ENCODE measurements at places on chromosomes 2 and 18.

- no peak for DNase-seq
Observed at GRCh38 chr2:57543211-57543610, 503.4 kb upstream of the VRK2 start.

DNA sequence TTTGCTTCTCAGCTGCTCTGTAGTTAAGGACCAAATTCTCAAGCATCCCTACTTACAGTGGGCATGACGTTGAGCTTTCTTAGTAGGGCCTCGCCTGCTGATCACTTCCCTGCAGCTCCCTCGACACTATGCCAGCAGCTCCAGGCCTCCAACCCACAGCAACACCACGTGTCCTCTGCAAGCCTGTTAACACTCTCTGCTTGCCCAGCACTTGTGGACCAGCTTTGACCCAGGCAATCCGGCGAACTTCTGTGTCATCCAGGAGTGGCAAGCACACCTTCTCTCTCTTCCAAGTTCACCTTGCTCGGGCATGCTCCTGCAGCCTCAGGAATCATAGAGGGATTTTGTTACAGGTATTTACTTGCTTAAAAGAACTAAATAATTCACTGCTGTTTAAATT is 138.6 kb upstream of the FHL2 start:
- DNase-seq, result no peak

DNA sequence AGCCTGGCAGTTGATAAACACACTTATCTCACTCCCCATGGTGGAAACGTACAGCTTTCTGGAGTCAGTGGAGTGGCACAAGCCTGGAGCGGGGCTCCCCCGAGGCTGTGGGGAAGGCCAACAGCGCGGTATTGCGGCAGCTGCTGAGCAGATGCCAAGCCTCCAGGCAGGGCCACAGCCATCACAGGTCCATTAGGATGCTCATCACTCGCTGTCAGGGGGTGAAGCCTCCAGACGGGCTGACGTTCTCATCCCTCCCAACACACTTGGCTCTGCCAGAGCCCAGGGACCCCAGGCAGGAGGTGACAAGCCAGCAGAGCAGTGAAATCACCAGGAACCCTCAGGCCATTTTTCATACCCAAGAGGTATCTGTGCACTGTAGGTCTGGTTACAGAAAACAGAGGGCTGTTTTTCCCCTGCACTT is 529.2 kb upstream of the KLHL29 start:
- DNase-seq, result no peak

GRCh38 chr2:11716689-11717321 is 29.6 kb upstream of the LPIN1 start:
- no peak for DNase-seq

- no peak for DNase-seq
Observed at GRCh38 chr18:48693625-48694262, 154.9 kb downstream of the CTIF start.

DNA sequence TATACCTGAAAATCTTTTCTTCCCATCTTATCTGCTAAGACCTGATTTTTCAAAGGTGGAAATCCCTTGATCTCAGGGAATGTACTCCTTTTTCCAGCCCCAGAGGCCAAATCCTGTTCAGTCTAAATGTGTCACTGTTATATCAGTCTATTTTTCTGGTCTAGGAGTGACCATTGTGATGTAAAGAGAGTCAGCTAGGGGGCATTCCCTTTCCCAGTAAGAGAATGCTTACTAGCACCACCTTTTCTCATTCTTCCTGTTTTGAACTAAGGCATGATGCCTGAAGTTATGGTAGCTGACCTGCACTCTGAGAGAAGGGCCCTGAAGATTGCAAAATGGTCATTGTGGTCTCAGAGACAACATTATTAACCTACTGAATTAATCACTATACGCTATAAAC is 124.1 kb upstream of the XIRP2 start:
- no peak for DNase-seq

- no peak for DNase-seq
Observed at GRCh38 chr2:143946436-143947391, 573.2 kb downstream of the ZEB2 start.

DNA sequence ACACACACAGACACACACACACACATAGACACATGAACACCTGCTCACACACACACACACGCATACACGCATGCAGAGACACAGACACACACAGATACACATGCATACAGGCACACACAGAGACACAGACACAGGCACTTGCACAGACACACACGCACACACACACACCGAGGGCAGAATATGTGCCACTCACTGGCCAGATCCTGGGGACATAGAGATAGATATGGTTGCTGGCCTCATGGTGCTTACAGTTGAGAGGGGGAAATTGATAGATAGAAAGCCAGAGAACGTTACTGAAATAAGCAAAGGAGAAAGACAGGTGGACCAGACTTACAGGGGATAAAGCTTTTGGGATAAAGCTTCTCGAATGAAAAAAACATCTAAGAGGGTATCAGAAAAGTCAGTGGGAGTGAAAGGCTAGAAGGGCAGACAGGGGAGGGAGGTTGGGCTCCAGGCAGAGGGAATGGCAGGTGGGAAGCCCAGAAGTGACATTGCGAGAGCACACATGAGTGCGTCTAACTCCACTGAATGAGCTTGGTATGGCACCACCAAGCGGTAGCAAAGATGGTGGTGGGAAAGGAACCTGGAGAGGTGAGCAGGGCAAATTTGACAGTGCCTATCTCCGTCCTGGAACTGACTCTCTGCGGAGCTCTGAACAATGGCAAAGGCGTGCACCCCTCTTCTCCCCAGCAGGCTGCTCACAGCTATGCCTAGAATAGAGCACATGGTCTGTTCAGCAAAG is 390.1 kb upstream of the TRIB2 start:
- no peak for DNase-seq
